ENCODE measurements at places on chromosomes 1 and 21. TPM values are rescaled to one million over a fixed set of nuclear protein-coding genes. Genes with fewer than 3 reads are reported as not detected.

- DNase-seq, result no peak
Measured at GRCh38 chr1:172674831-172675613, 16.1 kb downstream of the FASLG start.

Gene PAQR6
- 1.9 TPM for total RNA-seq

GRCh38 chr1:157968508-157968907 lies 24.9 kb upstream of the KIRREL1 start:
- DNase-seq, result peak; percentile 67

DNA sequence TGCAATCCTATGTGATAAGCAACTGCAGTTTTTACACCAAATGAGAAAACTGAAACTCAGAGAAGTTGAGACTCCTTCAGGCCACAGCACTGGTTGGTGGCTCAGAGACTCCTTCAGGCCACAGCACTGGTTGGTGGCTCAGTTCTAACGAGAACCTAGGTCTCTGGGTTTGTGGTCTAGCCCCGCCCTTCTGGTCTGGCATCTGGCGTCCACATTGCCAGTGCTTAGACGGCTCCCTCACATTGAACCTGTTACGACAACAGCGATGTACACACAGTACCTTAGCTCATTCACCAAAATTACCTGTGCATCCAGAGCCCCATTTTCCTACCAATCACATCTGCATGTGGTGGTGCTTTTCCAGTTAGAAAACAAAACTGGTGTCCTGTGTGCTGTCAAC lies 66.1 kb downstream of the NID1 start:
- no peak for DNase-seq

Gene NID1
- 36.7 TPM for total RNA-seq

DNA sequence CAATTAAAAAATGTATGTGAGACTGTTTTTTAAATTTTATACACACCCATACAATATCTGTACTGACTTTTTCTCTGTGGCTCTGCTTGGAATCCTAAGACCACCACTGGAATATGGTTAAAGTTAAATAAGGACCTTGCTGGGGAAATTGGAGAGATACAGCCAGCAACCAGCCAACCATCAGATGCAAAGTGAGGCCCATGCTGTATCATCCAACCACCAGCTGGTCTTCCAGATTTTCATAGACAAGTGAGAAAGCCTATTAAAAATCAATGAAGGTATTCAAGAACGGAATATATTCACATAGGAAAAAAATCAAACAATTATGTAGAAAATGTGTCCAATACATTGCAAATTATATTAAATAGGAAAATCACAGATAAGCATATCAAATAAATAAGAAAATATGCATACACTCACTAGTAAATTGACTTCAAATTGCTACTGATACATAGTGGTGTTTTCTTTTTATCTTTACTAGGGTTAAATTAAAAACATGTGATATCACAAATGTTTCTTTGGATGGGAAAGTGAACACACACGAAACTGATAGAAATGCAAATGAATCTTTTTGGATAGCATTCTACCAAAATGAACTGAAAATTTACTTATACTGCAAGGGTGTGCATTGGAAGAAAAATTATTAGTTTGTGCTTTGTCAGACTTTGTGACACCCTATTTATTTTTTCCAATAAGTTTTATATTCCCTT lies 1486.3 kb downstream of the BRINP3 start:
- no peak for DNase-seq

GRCh38 chr1:112435448-112435847 lies 39.4 kb downstream of the CTTNBP2NL start:
- no peak for DNase-seq

DNA sequence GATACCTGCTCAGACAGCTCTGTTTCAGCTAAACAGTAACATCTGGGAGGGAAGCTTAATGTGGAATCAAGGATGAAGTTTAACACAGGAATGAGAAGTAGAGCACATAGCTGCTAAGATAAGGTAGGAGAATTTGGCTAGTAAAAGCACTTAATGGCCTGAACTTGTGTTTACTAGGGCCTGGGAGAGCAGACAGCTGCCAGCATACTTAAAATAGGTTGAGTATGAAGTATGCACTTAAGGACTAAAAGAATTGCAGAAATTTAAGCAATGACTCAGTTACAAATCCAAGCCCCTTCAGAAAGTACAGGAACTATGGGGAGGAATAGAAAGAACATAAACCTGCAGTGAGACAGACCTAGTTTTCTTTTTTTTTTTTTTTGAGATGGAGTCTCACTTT lies 53.0 kb downstream of the BACH1 start:
- DNase-seq, result no peak

DNA sequence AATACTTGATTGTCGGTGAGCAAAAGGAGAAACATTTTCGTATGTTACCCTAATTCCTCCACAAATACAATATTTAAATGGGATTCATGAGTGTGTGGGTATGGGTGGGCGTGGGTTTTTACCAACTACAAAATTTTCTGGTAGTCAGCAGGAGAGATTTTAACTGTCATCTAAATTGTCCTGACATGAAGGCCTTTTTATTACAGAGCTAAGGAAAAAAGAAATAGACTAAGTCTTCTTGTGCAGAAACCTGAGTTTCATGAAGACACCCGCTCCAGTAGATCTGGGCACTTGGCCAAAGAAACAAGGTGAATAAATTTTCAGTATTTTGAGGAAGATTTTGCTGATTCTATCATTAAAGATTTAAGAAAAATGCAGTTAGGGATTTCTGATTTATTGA lies 752 bp downstream of the RGS18 start:
- DNase-seq, result no peak

DNA sequence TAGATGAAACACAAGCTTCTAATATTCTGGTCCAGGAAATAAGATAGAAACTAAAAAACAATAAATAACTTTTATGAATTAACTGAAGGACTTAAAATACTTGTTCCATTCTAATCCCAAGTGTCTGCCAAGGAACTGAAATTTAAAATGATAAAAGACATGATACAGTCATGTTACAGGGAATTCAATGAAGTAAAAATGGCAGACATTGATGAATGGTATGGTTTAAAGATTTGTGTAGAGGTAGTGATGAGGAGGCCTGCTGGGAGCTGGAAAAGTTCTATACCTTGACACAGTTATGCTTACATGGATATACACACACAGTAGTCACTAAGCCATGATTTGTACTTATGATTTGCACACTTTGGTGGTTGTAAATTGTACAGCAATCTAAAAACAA lies 2.1 kb upstream of the UBR4 start:
- no peak for DNase-seq

Gene AZIN2
- 19.0 TPM for total RNA-seq

GRCh38 chr1:117286562-117286961 lies 75.8 kb upstream of the VTCN1 start:
- DNase-seq, result no peak

Gene C2CD2
- total RNA-seq, result 29.1 TPM

Gene CORT
- 0.43 TPM for total RNA-seq

All from mucosa of descending colon (tissue), 3 donors.